Progenitor cell of endocrine pancreas (in vitro differentiated cells): ENCODE measurements at places on chromosomes 7 and 10. TPM values are rescaled to one million over a fixed set of nuclear protein-coding genes. Genes with fewer than 3 reads are reported as not detected.

HOXA7 gene
- 1.4 and 1.5 TPM in 2 replicates for total RNA-seq

ERLIN1 gene
- total RNA-seq = 43.7 and 49.5 TPM in 2 replicates

FAM25C gene
- total RNA-seq = not detected in 2 replicates

TLX1 gene
- not detected in 2 replicates for total RNA-seq

CYP26C1 gene
- 0.26 and 0.29 TPM in 2 replicates for total RNA-seq

SEMA3C gene
- 136 and 137 TPM in 2 replicates for total RNA-seq

SPDYE2 gene
- total RNA-seq = not detected in 2 replicates

SPDYE1 gene
- total RNA-seq = not detected in 2 replicates

FANK1 gene
- 2.5 and 3.2 TPM in 2 replicates for total RNA-seq

CDH23 gene
- 0.43 and 0.53 TPM in 2 replicates for total RNA-seq

TRIP6 gene
- 76.9 and 87.0 TPM in 2 replicates for total RNA-seq

DNA sequence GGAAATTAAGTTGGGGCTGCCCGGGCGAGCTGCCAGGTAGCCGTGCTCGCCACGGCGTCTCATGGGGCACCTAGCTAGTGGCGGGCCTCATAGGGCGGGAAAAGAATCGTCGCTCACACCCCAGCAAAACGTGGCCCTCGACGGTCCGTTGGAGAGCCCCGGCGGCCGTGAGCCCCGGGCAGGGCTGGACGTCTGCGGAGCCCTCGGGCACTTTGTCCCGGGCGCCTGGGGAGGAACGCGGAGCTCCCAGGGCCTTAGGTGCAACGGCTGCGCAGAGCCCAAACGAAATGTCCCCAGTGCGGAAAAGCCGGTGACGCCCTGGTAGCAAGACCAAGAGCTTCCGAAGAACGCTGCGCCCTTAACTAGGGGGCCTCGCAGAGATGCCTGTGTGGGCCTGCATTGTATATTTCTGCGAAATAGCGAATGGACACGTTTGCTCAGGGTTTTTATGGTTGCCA lies 866 bp upstream of the SFMBT2 start:
- H3K4me3 ChIP-seq = peak overlapping the region; percentile 89
- H3K36me3 ChIP-seq = no peaks in the 10 kb centered on the region
- no peak for DNase-seq
- no peak overlapping the region for H3K27ac ChIP-seq
- H3K27me3 ChIP-seq = peaks cover 75% of the 10 kb centered on the region
- H3K4me1 ChIP-seq = peaks cover 19% of the 10 kb centered on the region

GRCh38 chr7:137196648-137197047 lies 146.9 kb downstream of the PTN start:
- no peaks in the 10 kb centered on the region for H3K36me3 ChIP-seq
- no peaks in the 10 kb centered on the region for H3K27me3 ChIP-seq
- H3K4me3 ChIP-seq = no peak overlapping the region
- no peaks in the 10 kb centered on the region for H3K4me1 ChIP-seq
- H3K27ac ChIP-seq = no peak overlapping the region

DNA sequence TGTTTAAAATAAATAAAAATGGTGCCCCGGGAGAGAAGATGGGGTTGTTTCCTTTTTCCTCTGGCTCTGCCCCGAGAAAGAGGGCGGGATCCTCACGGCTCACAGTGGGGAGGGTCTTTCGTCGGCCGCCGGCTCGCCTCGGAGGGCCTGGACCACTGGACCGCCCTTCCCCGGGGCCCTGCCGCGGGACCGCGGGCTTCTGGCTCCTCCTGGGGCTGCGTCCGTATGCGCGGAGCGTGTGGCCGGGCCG lies 3.5 kb upstream of the IGF2BP3 start:
- H3K27me3 ChIP-seq = no peaks in the 10 kb centered on the region
- no peaks in the 10 kb centered on the region for H3K36me3 ChIP-seq
- peaks cover 28% of the 10 kb centered on the region for H3K4me1 ChIP-seq

DNA sequence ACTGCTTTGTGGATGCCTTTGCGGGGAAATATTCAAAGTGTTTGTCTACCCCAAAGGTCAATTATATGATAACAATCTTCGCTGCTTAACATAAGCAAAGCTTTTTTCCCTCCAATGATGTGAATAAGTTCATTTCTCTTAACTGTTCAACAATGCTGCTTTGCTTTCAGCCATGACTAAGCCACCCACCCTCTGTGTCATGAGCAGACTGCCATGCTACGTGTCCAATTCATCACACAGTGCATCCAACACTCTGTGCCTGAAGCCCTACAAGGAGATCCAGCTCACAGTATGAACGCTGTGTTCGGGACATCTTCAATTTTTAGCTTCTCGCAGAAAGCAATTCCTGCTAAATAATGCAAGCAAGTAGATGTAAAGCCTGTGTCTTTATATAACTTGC lies 5.7 kb upstream of the TAS2R40 start:
- no peak overlapping the region for H3K27ac ChIP-seq
- no peak for DNase-seq
- H3K4me1 ChIP-seq = peaks cover 7% of the 10 kb centered on the region
- H3K36me3 ChIP-seq = no peaks in the 10 kb centered on the region

DNA sequence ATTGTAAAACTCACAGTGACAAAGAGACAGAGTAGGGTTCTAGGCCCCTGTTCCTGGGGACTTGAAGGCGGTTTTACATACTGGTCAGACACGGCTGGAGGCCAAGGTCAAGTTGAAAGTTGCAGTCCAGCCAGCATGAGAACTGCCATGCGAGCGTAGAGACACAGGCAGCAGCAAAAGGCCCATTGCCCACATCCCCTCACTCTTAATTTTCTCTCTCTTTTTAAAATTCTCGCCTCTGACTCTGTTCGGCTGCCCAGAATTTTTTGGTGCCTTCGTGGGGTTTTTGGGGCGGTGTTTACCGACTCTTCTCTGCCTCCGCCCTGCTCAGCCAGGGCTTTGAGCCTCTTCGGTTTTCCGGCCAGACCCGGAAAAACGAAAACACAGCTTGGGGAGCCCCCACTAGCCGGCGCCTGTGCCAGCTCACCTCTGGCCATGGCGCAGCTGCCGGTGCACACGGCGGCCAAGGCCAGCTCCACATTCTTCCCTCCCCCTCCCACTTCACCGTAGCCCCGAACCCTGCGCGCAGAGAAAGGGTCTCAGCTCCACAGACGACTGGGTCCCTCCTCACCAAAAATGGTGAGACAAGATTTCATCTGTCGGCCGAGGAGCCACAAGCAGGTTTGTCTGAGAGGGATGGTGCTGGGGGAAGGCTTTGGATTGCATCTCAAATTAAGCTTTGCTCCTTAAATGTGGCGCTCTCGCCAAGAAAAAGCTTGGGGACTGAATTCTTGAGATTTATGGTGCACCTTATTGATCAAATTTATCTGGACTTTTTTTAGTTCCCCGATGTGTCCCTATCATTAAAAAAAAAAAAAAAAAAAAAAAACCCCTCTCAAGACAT lies 2.3 kb upstream of the HOXA13 start:
- H3K36me3 ChIP-seq = no peaks in the 10 kb centered on the region
- no peak for DNase-seq
- H3K4me3 ChIP-seq = no peak overlapping the region
- no peak overlapping the region for H3K27ac ChIP-seq

GRCh38 chr10:43304079-43304686 lies 37.3 kb upstream of the RASGEF1A start:
- DNase-seq = no peak
- H3K4me1 ChIP-seq = peaks cover 19% of the 10 kb centered on the region
- H3K36me3 ChIP-seq = no peaks in the 10 kb centered on the region
- H3K27ac ChIP-seq = no peak overlapping the region

DNA sequence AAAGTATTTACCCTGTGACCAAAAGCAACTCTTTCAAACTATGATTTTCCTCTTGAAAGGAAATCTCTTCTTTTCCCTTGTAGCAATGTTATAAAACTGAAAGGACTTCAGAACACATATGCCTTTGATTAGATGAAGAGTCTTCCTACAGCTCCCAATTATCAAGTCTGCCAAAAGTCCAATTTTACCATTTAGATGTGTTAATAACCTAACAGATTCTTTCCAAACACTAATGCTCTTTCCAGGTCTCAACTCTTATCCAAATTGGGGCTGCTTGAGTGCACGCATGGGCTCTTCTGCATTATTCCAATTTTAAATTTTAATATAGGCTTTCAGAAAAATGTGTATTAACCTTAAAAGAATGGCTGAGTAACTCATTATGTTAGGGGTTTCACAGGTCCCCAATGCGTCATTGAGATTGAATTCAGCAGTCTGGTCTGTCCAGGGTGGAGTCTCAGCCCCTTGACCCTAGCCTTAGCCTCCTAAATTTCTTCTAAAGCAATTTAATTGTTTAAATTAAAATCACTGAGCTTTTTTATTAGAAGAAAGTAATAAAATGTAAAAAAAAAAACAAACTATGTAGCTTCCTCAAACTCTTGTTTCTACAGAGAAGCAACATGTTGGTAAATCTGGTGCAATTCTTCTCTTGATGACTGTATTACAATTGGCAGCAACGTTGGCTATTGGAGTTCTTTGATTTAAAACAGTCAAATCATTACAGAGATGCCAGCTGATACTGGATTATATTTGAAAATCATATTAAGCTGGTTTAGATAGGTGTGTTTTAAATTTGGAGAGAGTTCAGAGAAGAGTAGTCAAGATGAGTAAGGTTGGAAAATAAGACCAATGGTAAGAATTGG lies 170.4 kb downstream of the DKK1 start:
- H3K27ac ChIP-seq = no peak overlapping the region
- H3K4me3 ChIP-seq = no peak overlapping the region
- no peaks in the 10 kb centered on the region for H3K4me1 ChIP-seq
- no peaks in the 10 kb centered on the region for H3K27me3 ChIP-seq

DNA sequence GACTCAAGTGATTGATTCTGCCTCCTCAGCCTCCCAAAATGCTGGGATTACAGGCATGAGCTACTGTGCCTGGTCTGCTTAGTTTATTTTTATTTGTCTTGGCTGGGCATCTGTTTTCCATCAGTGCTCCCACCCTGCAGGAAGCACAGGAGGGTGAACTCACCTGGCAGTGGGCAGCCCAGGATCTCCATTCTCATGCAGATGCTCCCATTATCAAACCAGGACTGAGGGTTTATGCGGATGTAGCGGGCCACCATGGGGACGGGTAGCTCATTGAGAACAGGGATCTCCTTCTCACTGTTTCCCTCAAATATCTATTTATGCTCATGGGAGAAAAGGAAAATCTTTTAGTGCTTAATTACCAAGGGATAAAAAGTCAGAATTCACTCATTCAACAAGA lies 93.8 kb downstream of the CPXM2 start:
- H3K27me3 ChIP-seq = peaks cover 11% of the 10 kb centered on the region
- no peak overlapping the region for H3K27ac ChIP-seq
- DNase-seq = no peak
- no peak overlapping the region for H3K4me3 ChIP-seq

GRCh38 chr10:89563861-89564478 lies 28.6 kb upstream of the SLC16A12 start:
- no peak overlapping the region for H3K27ac ChIP-seq
- no peak overlapping the region for H3K4me3 ChIP-seq
- H3K27me3 ChIP-seq = no peaks in the 10 kb centered on the region
- H3K4me1 ChIP-seq = peaks cover 34% of the 10 kb centered on the region

DNA sequence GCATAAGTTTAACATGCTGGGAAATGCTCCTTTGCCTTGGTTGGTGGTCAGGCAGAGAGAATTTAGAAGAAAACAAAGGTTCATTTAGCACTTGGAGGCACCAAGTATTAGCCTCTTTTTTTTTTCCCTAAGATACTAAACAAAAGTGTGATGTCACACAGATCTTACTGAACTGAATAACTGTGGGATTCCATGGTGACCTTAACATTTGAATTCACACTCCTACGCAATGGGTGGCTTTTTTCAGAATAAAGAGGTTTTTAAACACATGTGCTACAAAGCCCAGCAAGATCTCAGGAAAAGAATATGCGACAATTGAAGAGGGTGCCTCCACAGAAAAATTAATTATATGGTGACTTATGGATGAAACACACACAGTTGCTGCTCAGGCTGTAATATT lies 133.4 kb upstream of the ABCB5 start:
- no peaks in the 10 kb centered on the region for H3K36me3 ChIP-seq
- no peaks in the 10 kb centered on the region for H3K27me3 ChIP-seq
- H3K4me1 ChIP-seq = no peaks in the 10 kb centered on the region
- H3K4me3 ChIP-seq = no peak overlapping the region
- H3K27ac ChIP-seq = no peak overlapping the region
- no peak for DNase-seq

DNA sequence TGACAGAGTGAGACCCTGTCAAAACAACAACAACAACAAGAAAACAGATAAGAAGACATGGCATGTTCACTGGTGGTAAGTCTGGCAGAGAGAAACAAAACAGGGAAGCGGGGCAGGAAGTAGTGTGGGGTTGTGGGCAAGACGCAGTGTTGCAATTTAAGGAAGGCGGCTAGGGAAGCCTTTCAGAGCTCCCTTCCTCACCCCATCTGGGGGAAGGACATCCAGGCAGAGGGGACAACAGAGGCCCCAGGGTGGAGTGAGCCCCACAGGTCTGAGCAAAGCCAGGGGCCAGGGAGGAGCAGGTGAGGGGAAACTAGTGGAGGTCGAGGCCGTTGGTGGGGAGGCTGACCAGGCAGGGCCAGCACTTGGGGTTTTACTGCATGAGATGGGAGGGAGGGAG lies 16.8 kb downstream of the LAT2 start:
- no peaks in the 10 kb centered on the region for H3K4me1 ChIP-seq
- no peaks in the 10 kb centered on the region for H3K27me3 ChIP-seq
- no peak overlapping the region for H3K27ac ChIP-seq
- H3K36me3 ChIP-seq = peaks cover 22% of the 10 kb centered on the region
- no peak for DNase-seq

- no peaks in the 10 kb centered on the region for H3K36me3 ChIP-seq
- H3K27me3 ChIP-seq = no peaks in the 10 kb centered on the region
- H3K27ac ChIP-seq = peak overlapping the region; percentile 89
- no peak for DNase-seq
- H3K4me3 ChIP-seq = peak overlapping the region; percentile 85
- peaks cover 38% of the 10 kb centered on the region for H3K4me1 ChIP-seq
These were observed 1.7 kb downstream of the SH3PXD2A start for GRCh38 chr10:103853428-103854264.

DNA sequence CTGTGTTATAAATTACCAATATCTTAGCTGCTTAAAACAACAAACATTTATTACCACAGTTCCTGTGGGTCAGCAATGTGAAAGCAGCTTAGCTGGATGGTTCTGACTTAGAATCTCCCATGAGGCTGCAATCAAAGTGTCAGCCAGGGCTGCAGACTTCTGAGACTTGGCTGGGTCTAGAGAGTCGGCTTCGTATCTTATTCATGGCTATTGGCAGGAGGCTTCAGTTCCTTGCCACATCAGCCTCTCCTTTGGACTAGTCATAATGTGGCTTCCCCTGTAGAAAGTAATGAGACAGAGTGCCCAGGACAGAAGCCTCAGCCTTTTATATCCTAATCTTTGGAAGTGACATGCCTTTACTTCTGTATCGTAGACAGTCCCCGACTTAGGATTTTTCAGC lies 27.3 kb downstream of the RALA start:
- DNase-seq = no peak
- H3K36me3 ChIP-seq = peaks cover 7% of the 10 kb centered on the region
- no peak overlapping the region for H3K27ac ChIP-seq
- H3K4me1 ChIP-seq = no peaks in the 10 kb centered on the region

- DNase-seq = no peak
- H3K36me3 ChIP-seq = no peaks in the 10 kb centered on the region
- no peaks in the 10 kb centered on the region for H3K4me1 ChIP-seq
- no peaks in the 10 kb centered on the region for H3K27me3 ChIP-seq
- no peak overlapping the region for H3K27ac ChIP-seq
These were observed 249.5 kb downstream of the LRRTM3 start for GRCh38 chr10:67175354-67175753.

GRCh38 chr10:81820418-81820817 lies 54.6 kb upstream of the NRG3 start:
- no peaks in the 10 kb centered on the region for H3K4me1 ChIP-seq
- H3K27ac ChIP-seq = no peak overlapping the region
- H3K27me3 ChIP-seq = no peaks in the 10 kb centered on the region
- no peak overlapping the region for H3K4me3 ChIP-seq
- no peaks in the 10 kb centered on the region for H3K36me3 ChIP-seq

- H3K4me3 ChIP-seq = no peak overlapping the region
- no peak for DNase-seq
- no peaks in the 10 kb centered on the region for H3K36me3 ChIP-seq
- H3K4me1 ChIP-seq = peaks cover 11% of the 10 kb centered on the region
- peaks cover 24% of the 10 kb centered on the region for H3K27me3 ChIP-seq
These were observed 387.5 kb downstream of the RPS24 start for GRCh38 chr10:78420946-78421735.
